ENCODE measurements at places on chromosomes 6 and 20.

DNA sequence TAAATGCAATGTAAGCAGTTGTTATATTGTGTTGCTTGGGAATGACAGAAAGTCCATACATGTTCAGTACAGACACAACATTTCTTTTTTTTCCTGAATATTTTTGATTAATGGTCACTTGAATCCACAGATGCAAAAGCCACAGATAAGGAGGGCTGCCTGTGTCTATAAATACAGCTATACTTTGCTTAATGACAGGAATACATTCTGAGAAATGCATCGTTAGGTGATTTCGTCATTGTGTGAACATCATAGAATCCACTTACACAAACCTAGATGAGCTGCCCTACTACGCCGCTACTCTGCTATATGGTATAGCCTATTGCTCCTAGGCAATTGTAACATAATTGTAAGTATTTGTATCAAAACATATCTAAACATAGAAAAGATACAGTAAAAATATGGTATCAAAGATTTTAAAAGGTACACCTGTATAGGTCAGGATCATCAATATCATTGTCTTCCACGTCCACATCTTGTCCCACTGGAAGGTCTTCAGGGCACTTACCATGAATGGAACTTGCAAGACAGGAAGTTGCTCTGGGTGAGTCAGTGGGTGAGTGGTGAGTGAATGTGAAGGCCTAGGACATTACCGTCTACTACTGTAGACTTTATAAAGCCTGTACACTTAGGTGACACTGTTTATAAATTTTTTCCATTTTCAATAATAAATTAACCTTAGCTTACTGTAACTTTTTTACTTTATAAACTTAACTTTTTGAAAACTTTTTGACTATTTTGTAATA is 27.9 kb upstream of the POPDC3 start:
- DNase-seq = no peak

GRCh38 chr6:10408457-10408856 is 6.4 kb downstream of the TFAP2A start:
- no peak for DNase-seq

- no peak for DNase-seq
These were observed 1.6 kb downstream of the PSMB9 start for GRCh38 chr6:32855467-32856174.

GRCh38 chr6:28425944-28426541 is 17.2 kb downstream of the ZSCAN23 start:
- no peak for DNase-seq

- no peak for DNase-seq
These were observed 179.6 kb downstream of the TAF4 start for GRCh38 chr20:61885759-61886715.

DNA sequence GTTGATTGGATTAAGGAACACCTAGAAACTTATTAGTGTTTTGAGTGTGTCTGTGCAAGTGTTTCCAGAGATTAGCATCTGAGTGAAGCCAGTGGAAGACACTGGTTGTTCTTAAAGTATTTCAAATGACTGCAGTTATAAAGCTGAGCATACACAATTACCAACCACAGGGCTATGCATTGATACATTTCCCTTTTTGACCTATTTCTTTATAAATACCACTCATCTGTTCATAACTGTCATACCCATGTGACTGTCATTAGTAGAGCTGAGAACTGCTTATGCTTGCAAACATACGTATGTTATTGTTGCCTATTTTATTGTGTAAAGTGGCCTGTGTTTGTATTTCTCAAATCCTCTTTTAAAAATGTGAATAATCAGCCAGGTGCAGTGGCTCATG is 15.3 kb upstream of the ZC3H12D start:
- DNase-seq = no peak

DNA sequence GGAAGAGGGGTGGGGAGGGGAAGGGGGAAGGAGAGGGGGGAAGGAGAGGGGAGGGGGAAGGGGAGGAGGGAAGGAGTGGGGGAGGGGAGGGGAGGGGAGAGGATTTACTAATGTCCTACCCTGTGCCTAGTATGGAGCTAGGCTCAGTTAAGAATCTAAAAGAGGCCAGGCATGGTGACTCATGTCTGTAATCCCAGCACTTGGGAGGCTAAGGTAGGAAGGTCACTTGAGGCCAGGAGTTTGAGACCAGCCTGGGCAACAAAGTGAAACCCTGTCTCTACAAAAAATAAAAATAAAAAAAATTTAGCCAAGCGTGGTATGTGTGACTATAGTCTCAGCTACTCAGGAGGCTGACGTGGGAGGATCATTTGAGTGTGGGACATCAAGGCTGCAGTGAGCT is 13.0 kb downstream of the UBE2J1 start:
- DNase-seq = no peak

- peak; percentile 37 for DNase-seq
These were observed 687.9 kb upstream of the CITED2 start for GRCh38 chr6:140062043-140063020.

- no peak for DNase-seq
These were observed 11.4 kb downstream of the MYLK4 start for GRCh38 chr6:2739335-2739734.

GRCh38 chr20:10488534-10488933 is 53.4 kb downstream of the SLX4IP start:
- no peak for DNase-seq

GRCh38 chr6:155157101-155157500 is 106.7 kb upstream of the CLDN20 start:
- DNase-seq = no peak

- DNase-seq = no peak
These were observed 28.0 kb upstream of the SUMO4 start for GRCh38 chr6:149372062-149372461.

DNA sequence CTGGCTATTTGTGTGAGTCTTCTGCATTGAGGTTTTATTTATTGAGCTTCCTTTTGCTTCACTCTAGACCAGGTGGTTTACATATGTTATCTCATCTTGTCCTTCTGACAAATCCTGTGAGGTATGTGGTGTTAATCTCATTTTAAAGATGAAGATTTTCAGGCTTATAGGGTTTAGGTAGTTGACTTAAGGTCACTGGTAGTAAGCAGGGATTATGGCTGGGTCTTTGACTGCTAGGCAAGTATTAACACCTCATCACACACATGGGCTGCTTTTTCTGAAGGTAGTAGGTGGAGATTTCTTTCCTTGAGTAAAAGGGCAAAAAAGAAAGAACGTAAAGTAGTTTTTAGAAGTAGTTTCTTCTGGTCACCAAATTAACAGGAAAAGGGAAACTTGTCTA is 72.6 kb downstream of the CDKAL1 start:
- DNase-seq = no peak

Measured in right kidney (tissue), 9 donors.